ENCODE measurements at places on chromosomes 3 and 15.

GRCh38 chr3:195866686-195867511, 41.5 kb downstream of the TNK2 start:
- DNase-seq: no peak

DNA sequence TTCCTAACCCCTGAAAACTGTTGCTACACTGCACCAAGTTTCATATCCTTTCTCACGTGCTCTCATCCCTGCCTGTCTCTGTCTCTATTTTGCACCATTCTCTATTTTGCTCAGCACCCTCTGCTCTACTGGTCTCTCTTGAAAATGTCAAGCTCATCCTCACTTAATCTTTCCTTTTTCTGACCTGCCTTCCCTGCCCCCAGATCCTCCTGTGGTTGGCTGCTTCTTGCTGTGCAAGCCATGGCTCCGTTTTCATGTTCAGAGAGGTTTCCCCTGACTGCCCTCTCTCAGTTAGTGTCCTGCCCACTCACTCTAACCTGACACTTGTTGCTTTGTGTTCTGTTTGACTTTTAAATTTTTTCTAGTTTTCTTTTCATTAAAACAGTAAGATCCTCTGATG, 6.0 kb downstream of the CCDC174 start:
- no peak for DNase-seq

GRCh38 chr3:101119535-101119934, 126.3 kb upstream of the ABI3BP start:
- no peak for DNase-seq

DNA sequence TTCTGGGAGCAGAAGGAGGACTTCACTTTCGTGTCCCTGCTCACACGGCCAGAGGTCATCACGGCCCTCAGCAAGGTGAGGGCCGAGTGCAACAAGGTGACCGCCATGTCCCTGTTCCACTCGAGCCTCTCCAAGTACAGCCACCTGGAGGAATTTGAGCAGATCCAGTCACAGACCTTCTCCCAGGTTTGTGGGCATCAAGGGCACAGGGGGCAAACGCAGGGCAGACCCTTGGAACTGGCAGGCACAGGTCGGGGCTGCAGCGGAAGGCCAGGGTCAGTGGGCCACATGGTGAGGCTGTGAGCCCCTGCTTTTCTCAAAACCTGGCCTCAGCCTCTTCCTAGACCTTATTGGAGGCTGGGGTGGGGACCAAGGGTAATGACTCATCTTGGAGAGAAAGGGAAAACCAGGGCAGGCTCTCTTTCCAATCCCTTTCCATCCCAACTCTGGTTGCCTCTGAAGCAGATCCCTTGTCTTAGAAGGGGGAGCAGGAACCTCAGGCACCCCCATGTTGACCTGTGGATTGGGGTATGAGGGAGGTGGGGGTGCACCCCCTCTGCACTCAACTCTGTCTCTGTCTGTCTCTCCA, 29.5 kb downstream of the DNAH1 start:
- DNase-seq: no peak

- no peak for DNase-seq
Observed at GRCh38 chr3:197367081-197367780, 68.8 kb upstream of the DLG1 start.

- no peak for DNase-seq
Observed at GRCh38 chr3:171184372-171184771, 157.9 kb upstream of the SLC2A2 start.

- DNase-seq: no peak
Observed at GRCh38 chr3:27532426-27533260, 48.5 kb upstream of the SLC4A7 start.

Data from stimulated activated CD8-positive, alpha-beta memory T cell treated with anti-CD3 and anti-CD28 coated beads, Interleukin-4, amount 100 ng/mL, for 1 hour (primary cell).